ENCODE measurements at places on chromosomes 7 and 10.
A peak's percentile ranks its signal among the peaks of the same experiment; 100 is the strongest.

- no peak for DNase-seq
Observed at GRCh38 chr10:93629647-93630305, 17.4 kb downstream of the PDE6C start.

DNA sequence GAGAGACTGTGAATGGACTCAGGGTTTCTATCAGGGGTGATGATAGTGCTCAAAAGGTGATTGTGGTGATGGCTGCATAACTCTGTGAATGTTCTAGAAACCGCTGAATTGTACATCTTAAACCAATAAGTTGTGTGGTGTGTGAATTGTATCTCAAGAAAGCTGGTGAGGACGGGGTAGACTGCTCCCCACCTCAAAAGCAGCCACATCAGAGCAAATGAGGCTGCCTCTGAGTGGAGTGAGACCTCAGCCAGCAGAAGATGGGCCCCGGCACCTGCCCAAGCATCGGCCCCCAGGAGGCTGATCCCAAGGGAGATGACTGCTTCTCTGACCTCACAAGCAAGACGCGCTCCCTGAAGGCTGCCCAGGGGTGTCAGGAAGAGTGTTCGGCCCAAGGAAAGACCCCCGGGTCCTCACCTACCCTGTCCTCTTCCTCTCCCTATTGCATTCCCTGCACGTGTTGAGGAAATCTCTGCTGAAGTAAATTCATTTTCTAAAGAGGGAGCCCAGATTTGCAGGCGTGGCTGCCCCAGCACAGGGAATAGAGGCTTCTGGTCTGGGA, 279.3 kb upstream of the SHH start:
- no peak for DNase-seq

GRCh38 chr10:34299105-34299611, 515.9 kb downstream of the PARD3 start:
- DNase-seq = no peak

DNA sequence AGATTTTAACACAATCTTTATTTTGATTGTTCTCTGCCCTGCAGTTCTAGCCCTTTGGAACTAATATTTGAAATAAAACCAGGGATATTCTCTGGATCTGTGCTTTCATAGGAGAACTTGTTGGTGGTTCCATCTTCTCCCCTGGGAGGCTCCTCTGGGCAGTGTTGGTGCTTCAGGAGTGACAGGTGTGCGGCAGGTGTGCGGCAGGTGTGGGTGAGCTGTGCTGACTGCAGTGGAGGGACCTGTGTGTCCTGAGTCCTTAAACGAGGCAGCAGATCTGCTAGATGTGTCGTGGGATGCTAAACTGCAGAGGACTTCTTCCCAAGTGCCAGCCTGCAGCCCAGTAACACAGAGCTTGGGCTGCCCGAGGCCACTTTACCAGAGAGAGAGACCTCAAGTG, 98.4 kb downstream of the LYZL1 start:
- DNase-seq = no peak

DNA sequence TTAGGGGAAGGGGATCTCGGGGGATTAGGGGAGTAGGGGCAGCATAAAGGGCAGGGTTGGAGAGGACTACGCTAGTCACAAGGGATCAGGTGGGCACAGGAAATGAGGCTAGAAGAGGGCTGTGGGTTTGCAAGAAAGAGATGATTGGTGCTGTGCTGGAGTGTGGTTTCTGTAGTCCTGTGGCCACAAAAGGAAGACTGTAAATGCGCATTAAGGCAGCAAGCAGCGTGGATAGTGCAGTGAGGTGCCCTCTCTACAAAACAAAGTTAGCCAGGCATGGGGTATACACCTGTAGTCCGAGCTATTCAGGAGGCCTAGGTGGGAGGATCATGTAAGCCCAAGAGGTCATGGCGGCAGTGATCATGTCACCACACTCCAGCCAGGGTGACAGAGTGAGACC, 212.1 kb downstream of the MLLT10 start:
- DNase-seq = no peak

DNA sequence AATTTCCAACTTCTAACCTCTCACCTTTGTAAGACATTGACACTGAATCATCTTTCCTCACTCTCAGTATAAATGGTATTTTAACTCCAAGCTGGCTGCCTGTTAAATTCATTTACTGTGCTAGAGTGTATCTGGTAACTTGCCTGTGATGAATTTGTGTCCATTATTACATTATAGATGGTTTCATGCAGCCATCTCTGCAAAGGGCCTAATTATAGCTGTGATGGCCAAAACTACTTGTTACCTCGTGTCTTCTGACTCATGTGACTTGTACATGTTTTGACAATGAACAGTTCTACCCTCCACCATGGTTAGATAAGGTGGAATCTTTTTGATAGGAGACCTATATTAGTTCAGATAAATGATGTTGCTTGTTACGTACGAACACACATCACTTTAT, 392.0 kb downstream of the PAXIP1 start:
- no peak for DNase-seq

DNA sequence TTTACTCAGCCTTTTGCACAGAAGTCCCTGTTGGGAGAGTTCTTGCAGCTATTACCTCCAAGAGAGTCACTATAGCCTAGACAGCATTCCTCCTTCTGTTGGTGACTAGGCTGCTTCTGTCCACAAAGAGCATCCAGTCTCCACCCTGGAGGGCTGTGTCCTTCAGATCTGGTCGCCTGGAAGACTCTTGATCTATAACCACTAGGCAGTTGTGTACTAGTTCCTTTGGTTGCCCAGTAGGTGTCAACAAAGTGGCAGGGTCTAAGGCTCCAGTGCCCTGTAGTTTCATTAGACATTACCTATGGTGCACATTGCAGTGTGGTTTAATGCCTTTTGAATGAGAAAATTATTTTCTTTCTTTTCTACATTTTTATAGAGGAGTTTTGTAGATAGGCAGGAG, 11.3 kb upstream of the AKR1C2 start:
- no peak for DNase-seq

- no peak for DNase-seq
Observed at GRCh38 chr10:132195366-132196075, 8.8 kb downstream of the DPYSL4 start.

DNA sequence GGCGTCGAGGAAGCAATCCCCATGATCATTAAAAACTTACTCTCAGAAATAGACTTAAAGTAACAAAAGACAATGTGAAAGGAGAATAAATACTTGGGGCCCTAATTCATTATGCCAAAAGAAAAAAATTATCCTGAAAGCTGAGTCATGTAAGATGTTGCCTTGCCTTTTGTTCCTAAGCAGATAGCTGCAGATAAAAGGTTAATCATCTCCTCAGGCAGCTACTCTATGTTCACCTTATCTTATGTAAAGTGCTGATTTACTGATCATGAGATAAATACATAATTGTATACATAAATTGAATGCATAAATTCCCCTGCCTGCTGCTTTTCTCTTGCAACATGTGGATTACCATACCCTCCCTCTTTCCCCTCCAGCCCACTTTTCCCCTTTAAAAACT, 28.1 kb upstream of the CREB3L2 start:
- DNase-seq = no peak

DNA sequence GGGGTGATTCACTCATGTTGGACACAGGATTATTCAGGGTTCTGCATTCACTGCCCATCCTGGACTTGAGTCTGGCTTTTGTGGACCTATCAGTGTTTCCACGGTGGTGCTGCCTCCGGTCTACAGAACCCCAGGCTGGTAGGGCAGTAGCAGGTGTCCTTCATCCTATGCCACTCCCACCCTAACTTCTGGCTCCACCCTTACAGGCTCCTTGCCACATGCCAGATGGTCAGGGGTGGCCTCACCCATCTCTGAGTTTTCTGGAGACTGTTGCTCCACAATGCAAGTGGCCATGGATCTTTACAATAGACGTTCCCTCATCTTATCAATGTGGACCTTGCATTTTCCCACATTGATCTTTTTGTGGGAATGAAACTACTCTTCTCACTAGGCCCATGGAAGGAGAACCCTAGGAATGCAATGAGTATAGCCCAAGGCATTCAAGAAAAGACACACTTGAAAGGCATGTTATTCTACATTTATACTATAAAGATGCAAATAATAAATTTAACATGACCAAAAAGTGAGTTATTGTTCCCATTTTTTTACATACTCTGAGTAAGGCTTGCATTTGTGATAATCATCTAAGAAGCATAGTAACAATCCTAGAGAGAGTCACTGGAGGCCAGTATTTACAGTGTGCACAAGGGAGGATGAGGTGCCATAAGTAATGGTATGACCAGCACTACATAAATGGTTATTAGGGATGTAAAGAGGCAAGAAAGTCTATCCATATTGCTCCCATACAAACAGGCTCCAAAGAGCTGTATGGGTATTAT, 57.4 kb upstream of the ADO start:
- DNase-seq = no peak

GRCh38 chr7:13988065-13988464, 1.4 kb downstream of the ETV1 start:
- DNase-seq = no peak

DNA sequence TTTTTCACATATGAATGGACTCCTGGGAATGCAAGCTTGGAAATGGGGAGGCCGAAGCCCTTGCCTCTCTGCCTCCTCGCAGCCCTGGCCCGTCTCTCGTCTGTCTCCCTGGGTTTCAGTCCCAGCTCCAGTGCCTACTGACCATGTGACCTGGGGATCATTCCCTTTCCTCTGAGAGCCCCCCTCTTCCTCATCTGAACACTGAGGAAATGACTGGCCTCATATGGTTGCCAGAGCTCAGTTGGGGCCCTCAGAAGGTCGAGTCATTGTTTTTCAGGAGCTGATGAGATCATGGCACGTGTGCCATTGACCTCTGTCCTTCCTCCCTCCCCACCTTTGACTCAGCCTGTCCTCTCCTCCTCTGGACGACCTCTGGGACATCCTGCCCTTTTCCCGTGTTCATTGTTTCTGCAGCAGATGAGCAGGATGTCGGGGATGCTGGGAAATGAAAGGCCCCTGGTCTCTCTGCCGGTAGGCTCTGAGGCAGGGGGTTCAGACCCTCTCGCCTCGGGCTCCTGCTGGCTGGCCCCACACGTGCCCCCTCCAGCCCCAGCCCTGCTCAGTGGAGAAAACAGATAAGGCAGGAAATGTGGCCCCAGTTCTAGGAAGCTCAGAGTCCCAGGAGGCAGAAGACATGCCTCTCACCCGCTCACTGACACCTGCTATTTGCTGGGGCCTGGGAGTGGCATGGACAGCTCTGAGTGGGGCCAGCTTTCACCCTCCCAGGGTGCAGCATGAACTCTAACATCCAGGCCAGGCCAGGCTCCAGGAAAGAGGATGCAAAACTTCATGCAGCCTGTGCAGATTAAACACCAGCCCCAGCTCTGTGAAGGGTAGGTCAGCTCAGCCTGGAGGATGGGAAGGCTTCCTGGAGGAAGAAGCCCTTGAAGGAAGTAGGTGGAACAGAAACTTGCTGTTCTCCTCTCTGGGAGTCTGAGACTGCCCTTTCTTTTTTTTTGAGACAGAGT, 8.3 kb upstream of the PPP1R35 start:
- DNase-seq = peak; percentile 37

GRCh38 chr10:93462371-93462770, 19.8 kb downstream of the MYOF start:
- DNase-seq = no peak

DNA sequence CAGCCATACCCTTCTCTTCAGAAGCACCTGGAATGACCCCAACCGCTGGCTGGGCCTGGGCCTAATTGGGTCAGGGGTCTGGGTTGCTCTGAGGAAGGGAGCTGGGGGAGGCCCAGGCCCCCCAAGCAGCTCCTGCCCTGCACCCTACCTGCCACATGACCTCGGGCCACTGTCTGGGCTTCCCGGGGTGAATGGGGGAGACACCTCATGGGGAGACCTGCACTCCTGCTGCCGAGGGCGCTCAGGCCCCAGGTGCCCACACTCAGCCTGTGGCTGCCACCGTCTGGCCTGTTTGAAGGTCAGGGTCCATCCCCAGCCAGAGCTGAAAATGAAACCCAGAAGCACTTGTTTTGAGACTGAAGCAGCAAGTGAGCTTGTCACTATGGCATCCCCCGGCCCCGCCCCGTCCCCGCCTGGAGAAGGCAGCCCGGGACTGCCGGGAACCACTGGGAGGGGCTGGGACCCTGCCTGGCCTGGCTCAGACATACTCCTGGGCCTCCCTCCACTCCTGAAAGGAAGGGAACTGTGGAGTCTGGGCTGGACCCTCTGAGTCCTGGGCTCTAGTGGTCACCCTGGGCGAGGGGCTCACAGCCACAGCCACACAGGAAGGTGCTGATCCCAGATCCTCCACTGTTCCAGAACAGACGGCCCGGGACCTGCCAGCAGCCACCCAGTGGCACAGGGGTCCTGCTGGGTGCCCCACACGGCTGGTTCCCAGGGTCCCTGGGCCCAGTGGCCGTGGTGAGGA, 7.4 kb upstream of the MICALL2 start:
- DNase-seq = no peak

DNA sequence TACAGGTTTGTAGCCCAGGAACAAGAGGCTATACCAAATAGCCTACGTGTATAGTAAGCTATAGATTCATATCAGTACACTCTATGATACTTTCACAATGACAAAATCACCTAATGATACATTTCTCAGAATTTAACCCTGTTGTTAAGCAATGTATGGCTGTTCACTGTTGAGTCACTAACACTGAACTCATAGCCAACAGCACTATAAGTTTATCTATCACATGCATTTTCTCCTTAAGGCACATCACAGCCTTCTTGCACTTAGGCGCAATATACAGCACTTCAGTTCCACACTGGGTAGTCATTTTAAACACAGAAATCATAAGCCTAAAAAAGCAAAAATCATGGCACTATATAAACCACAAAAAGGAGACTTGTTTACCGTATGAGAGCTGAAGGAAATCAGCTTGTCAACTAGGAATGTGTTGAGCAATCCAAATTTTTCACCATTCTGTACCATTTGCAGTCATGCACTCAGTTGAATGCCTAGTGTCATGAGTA, 45.6 kb downstream of the ZNF438 start:
- DNase-seq = no peak

- no peak for DNase-seq
Observed at GRCh38 chr7:80847027-80847426, 71.8 kb downstream of the SEMA3C start.

- DNase-seq = no peak
Observed at GRCh38 chr10:53754596-53755250, 982.1 kb upstream of the MBL2 start.

GRCh38 chr7:108308903-108309302, 147.3 kb downstream of the NRCAM start:
- no peak for DNase-seq

- no peak for DNase-seq
Observed at GRCh38 chr7:33466203-33466602, 336.8 kb downstream of the BBS9 start.

DNA sequence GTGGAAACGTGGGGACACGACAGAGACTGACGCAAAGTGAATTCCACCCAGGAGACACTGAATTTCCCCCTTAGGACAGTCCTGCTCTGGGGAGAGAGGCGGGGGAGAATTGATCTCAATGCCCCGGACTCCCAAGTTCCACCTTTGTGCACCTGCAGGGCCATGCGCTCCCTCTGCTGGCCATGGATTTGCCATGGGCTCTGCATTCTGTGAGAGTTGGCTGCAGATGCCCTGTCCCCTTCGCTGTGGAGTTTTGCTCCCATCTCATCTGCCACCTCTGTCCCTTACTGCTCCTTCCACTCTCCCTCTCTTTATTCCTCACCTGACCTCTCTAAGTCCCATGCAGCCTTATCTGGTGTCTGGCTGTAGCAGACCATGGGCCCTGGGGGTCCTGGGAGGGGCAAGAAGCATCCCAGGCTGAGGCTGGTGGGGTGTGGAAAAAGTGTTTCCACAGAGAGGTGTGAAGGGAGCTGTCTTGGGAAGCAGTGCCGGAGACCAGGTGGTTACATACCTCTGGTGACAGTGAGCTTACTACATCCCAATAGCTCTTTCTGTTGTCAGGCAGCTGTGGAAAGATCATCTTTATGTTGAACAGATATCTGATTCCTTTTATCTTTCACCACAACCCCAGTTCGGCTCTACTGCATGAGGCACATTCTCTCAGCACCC, 14.3 kb downstream of the GHRHR start:
- DNase-seq = no peak

Measured in activated T-cell treated with anti-CD3 and anti-CD28 coated beads, Interleukin-2, amount 50 U/mL, for 24 hours (primary cell).